ENCODE measurements at places on chromosomes 2 and 18. TPM values are rescaled to one million over a fixed set of nuclear protein-coding genes. Genes with fewer than 3 reads are reported as not detected.

DNA sequence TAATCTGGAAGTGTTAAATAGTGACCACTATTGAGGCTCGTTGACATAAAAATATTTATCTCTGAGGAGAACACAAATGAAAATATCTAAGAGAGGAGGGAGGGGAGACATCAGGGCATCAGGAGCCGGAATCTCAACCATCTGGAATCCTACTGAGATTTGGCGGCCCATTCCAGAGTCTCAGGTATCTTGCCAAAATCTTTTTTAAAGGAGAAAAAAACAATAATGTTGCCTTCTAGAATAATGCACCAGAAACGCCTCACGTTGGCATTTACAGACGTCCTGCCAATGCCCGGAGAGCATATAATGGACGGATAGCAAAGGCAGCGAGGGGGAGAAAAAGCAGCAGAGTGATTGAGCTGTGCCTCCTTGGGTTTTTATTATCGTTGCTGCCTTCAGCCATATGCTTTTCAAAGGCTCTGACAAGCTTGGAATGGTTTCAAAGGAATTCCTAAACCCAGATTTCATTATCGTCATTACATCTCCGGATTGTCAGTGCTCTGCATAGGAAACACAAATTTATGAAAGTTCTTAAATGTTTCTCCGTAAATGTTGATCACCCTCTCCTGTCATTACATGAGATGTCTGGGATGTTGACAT is 30.9 kb upstream of the EGR4 start:
- DNase-seq, result no peak

- DNase-seq, result no peak
These were observed 758 bp downstream of the CFAP221 start for GRCh38 chr2:119544939-119545475.

- no peak for DNase-seq
These were observed 383.4 kb upstream of the CDH2 start for GRCh38 chr18:28560331-28560730.

- peak; percentile 57 for DNase-seq
These were observed 24.3 kb upstream of the STAT1 start for GRCh38 chr2:191038241-191038725.

GRCh38 chr2:71309-72035 is 25.2 kb upstream of the FAM110C start:
- DNase-seq, result no peak

GRCh38 chr18:79302120-79302519 is 93.6 kb upstream of the NFATC1 start:
- no peak for DNase-seq

- DNase-seq, result no peak
These were observed 786.3 kb downstream of the SOCS6 start for GRCh38 chr18:71075147-71075546.

GRCh38 chr2:169015943-169016342 is 15.2 kb downstream of the ABCB11 start:
- DNase-seq, result no peak

DNA sequence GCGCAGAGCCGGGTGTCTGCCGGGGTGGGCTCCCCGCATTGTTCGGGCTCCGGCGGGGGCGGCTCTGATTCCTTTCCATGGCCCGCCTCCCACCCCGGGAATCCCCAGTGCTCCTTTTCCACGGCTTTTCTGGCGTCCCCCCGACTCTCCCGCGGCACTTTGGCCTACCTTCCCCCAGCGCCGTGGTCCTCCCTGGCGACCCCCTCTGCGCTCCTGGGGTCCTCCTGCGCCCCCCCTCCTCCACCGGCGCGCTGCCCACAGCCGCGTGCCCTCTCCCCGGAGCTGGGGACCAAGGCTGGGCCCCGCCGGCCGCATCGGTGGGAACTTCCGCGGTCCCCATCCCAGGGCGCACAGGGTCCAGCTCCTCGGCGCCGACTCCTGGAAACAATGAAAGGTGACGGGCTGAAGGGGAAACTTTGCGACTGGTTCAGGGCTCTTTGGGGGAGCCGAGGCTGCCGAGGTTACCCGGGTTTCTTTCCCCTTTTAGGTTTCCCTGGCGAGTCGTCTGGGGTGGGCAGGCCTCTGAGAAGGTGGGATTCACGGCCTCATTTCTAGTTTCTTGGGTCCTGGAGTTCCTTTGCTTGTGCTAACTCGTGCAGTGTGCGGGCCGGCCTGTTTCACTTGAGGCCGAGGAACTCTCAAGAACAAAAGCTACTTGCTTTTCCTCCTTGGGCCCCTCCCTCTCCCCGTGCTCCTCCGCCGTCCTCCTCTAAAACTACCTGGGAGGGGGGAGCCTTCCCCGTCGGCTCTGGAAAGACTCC is 2.2 kb downstream of the TGIF1 start:
- DNase-seq, result peak; percentile 70

DNA sequence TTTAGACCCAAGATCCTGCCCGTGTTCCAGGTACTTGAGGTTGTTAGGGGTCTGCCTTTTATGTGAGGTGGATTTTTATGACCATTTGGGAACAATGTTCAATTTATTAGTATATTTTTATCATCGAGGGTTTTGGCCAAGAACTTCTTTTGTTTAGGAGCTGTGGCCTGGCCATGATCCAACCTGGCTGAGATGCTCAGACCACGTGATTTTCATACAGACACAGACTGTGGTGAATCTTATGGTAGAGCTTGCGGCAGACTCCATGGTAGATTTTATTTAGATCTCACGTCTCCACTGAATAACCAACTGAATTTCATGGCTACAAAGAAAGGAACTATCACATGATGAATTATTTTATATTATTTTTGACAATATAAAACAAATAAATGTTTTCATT is 405.5 kb upstream of the VWC2L start:
- DNase-seq, result peak; percentile 22

DNA sequence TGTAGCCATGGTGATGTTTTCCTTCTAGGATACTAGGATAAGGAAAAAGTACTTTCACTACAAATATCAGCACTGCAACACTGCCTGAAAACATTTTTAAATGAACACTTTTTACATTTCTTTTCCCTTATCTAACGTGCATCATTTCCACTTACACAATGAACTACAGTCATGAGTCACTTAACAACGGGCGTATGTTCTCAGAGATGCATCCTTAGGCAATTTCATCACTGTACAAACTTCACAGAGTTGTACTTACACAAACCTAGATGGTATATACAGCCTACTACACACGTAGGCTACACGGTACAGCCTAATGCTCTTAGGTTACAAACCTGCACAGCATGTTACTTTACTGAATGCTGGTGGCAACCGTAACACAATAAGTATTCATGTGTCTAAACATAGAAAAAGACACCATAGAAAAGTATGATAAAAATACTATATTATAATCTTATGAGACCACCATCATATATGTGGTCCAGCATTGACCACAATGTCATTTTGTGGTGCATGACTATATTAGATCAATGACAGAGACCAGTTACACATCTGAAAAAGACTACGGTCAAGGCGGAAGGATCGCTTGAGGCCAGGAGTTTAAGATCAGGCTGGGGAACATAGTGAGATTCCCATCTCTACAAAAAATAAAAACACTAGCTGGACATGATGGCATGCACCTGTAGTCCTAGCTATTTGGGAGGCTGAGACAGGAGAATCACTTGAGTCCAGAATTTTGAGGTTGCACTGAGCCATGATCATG is 39.8 kb downstream of the WDR33 start:
- DNase-seq, result peak; percentile 69

DNA sequence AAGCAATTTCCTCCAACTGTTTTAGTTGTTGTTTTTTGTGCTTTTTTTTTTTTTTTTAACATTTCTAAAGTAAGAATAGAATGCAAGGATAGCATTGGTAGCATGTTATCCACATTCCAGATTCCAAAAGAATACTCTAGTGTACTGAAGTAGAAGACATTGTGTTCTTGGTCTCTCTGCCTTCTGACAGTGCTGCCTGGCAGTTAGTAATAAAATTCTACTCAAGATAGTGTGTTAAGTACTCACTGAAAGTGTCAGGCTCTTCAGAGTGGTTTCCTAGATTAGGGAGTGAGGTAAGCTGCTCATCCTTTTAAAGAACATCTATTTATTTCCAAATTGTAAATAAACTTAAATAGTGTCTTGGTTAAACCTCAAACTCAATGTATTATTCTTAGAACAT is 253.7 kb downstream of the HNMT start:
- DNase-seq, result no peak

GRCh38 chr2:16247326-16248122 is 307.2 kb downstream of the MYCN start:
- no peak for DNase-seq

DNA sequence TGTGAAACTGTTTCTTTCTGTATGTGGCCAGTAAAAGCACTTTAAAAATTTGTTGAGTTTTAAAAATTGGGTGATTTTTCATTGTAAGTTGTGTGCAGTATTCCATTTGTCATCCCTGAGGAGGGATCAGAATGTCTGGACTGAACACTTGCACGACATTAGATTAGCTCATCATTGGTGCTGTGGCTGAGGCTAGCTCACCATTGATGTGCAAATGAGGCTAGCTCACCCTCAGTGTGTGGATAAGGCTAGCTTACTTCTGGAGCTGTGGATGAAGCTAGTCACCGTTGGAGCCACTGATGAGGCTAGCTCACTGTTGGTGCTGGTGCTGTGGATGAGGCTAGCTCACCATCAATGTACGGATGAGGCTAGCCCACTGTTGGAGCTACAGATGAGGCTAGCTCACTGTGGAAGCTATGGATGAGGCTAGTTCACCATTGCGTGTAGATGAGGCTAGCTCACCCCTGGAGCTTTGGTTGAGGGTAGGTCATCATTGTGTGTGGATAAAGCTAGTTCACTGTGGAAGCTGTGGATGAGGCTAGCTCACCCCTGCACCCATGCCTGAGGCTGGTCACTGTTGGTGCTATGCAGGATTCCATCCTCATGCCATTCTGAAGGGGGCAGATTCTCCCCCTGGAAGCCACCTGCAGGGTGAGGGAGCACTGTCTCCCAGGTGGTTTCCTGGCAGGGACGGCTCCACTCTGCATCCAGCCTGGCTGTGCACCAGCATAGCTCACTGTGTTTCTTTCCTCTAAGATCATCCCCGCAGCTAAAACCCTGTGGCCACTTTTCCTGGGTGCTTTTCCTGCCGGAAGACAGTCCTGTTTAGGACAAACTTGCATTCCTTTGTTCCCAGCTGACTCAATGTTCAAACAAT is 101.1 kb downstream of the TWIST2 start:
- no peak for DNase-seq

DNA sequence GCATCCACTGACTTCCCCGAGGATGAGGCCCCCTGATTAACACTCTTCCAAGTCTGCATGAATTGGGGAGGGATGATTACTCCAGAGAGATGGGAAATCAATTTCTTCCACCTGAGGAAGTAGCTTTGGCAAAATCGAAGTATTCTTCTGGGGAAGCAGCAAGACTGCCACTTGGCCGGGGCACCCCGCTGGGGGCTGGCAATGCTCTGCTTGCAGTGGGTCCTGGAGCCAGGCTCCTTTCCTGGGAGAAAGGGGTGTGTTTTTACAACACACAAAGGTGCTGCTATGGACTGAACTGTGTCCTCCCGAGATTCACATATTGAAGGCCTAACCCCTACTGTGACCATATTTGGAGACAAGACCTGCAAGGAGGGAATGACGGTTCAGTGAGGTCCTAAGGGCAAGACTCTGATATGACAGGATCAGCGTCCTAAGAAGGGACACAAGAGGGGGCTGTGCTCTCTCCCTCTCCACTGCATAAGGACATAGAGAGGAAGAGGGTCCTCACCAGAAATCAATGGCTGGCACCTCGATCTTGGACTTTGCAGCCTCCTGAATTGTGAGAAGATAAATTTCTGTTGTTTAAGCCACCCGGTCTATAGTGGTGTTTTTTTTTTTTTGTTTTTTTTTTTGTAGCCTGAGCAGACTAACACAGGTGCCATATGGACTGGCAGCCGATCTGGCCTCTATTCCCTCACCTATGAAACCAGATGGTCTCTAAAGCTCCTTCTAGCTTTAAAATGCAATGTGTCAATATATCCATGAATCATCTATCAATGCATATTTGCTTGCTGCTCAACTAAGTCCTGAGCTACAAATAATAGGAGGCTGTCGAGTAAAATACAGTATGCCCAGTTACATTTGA is 3.6 kb upstream of the SMARCAL1 start:
- no peak for DNase-seq

- DNase-seq, result no peak
These were observed 391.3 kb upstream of the FIGN start for GRCh38 chr2:164126960-164127660.

- no peak for DNase-seq
These were observed 239.0 kb downstream of the ZNF521 start for GRCh38 chr18:25112821-25113434.

- DNase-seq, result no peak
These were observed 4.8 kb upstream of the PARD6G start for GRCh38 chr18:80252136-80252535.

GRCh38 chr2:98571796-98572195 is 36.5 kb downstream of the COA5 start:
- no peak for DNase-seq

DNA sequence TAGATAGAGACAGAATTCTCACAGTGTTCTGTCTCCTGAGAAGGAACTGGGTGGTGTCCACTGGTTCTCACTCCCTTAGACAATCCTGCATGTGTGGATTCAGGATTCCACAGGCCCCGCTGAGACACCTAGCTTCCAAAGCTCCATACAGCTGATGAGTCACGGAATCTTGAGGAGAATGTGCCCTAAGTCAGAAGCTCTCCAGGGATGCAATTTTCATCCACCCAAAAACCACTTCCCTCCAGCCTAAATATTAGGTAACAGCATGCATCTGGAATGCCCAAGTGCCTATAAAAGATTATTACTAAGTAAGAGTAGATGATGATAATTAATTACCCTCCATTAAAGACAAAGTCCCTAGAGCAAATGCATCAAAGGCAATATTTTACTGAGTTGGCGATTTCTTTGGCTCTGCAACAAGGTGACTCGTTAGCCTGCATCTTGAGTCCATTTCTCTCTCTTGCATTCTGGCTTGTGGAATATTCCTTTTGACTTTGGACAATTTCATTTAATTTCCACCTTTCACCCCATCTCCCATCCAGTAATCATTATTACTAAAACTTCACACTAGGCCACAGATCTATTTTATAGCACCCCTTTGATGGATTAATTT is 475.1 kb downstream of the TNS1 start:
- no peak for DNase-seq

DNA sequence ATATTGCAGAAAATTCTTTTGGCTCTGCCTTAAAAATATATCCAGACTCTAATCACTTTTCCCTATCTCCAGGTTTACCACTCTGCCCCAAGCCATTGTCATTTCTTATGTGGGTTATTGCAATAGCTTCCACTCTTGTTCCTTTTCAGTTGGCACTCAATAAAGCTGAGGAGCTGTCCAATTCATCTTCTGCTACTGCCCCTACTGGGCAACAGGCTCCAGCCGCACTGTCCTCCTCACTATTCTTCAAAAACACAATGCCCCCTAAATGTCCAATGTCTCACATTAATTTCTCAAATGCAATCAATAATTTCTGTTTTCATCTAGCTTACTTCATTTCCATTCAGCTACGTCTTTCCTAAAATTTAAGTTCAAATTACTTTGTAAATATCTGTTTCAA is 1262.5 kb upstream of the CDH2 start:
- no peak for DNase-seq

GRCh38 chr2:169258045-169258601 is 104.2 kb downstream of the LRP2 start:
- no peak for DNase-seq

GRCh38 chr2:89850881-89851582 is 1159.6 kb downstream of the RPIA start:
- DNase-seq, result no peak

CHRND gene
- not detected for polyA plus RNA-seq

TUBA4B gene
- not detected for polyA plus RNA-seq

LAMA1 gene
- 0.04 TPM for polyA plus RNA-seq

PLCD4 gene
- polyA plus RNA-seq, result 2.2 TPM

CCDC121 gene
- polyA plus RNA-seq, result 0.92 TPM

PTPRM gene
- 42.2 TPM for polyA plus RNA-seq

ZNF804A gene
- polyA plus RNA-seq, result 0.21 TPM

CLHC1 gene
- 2.4 TPM for polyA plus RNA-seq

ALPP gene
- polyA plus RNA-seq, result not detected

PLEKHM3 gene
- 2.8 TPM for polyA plus RNA-seq
